A549 (cell line): ENCODE measurements at places on chromosomes 13 and 19. TPM values are rescaled to one million over a fixed set of nuclear protein-coding genes. Genes with fewer than 3 reads are reported as not detected.

GRCh38 chr19:58284199-58284598 lies 5.4 kb downstream of the ZNF8 start:
- no peak for DNase-seq

DNA sequence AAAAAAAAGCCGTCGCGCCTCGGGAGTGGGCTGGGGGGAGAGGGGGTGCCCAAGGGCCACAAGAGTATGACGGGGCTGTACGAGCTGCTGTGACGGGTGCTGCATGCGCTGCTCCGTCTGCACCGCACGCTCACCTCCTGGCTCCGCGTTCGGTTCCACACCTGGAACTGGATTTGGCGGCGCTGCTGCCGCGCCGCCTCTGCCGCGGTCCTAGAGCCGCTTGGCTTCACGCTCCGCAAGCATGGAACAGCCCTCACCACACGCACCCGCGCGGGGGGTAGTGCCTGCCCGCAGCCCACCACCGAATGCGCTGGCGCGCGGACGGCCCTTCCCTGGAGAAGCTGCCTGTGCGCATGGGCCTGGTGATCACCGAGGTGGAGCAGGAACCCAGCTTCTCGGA lies 18.8 kb downstream of the C1QTNF9 start:
- DNase-seq, result no peak

Gene FCER2
- not detected in 3 replicates for polyA plus RNA-seq

GRCh38 chr19:48509467-48510194 lies 2.0 kb downstream of the LMTK3 start:
- peak; percentile 74 for DNase-seq

Gene PHLDB3
- polyA plus RNA-seq, result 10.1 to 12.0 TPM (median 12.0 TPM) in 3 replicates

DNA sequence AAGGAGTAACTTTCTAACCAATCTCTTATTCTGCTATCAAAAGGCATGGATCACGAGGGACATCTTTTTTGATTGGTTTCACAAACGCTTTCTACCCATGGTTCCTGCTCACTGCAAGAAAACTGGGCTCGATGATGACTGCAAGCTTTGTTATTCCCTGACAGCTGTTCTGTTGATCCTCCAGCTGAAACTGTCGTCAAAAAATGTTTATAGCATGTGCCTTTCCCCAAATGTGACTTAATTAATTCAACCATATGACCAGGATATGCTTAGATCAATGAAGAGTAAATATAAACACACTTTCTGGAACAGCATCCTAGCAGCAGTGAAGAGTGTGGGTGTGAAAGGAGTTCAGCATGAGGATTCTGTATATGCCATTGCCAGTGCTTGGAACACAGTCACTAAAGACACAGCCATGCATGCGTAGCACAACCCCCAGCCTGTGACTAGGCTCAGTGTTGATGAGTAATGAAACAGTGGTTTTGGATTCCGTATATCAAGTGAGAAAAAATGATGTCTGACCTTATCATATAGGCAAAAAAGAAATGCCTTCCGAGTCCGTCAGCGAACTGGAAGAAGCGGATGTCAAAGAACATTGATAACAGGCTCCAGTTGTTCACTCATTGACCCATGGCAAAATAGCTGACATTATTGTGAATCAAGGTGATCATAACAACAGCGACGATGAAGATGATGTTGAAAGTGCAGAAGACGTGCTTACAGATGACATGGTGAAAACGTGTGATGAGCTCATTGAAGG lies 347.4 kb downstream of the FGF9 start:
- DNase-seq, result no peak

Gene GAPDHS
- polyA plus RNA-seq, result not detected in 3 replicates

GRCh38 chr13:24982333-24982999 lies 113.5 kb upstream of the PABPC3 start:
- no peak for DNase-seq

- no peak for DNase-seq
Measured at GRCh38 chr19:51469629-51470028, 8.7 kb upstream of the CEACAM18 start.

Gene ILF3
- 137 to 151 TPM (median 142 TPM) in 3 replicates for polyA plus RNA-seq

Gene FLT3
- polyA plus RNA-seq, result not detected in 3 replicates

Gene OVOL3
- polyA plus RNA-seq, result 0.14 to 0.63 TPM (median 0.31 TPM) in 3 replicates

Gene NCR1
- polyA plus RNA-seq, result not detected in 3 replicates

Gene ZNF442
- polyA plus RNA-seq, result not detected in 3 replicates

DNA sequence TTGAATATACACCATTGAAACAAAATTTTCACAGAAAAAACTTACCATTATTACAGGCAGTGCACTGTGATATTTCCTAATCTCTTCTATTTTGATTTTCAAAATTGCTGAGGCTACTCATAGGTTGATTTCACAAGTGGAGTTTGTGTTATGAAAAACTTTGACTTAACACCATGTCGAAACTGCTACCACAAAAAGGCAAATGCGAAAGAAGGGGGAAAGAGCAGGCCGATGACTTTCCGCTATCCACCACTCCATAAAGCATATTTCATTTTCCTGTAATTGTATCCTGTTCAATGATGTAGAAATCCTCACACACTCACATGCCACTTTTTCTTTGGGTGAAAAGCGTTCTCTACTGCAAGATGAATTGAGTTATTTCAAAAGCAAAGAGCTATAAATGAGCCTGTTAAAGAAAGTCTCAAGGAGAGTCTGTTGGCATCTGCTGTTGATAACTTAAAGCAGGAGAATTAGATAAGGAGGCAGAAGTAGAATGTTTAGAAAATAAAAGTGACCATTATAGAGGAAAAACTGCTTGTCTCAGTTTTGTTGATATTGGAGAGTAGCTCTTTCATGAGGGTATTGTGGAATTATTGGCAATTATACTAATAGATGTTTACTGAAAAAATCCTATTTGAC lies 18.8 kb downstream of the KL start:
- DNase-seq, result no peak

Gene TSHZ3
- 2.0 to 2.1 TPM (median 2.0 TPM) in 3 replicates for polyA plus RNA-seq
